Stimulated activated CD4-positive, alpha-beta T cell treated with anti-CD3 and anti-CD28 coated beads, Interleukin-12 subunit alpha, Interleukin-12 subunit beta, amount 100 ng/mL, for 24 hours (primary cell): ENCODE measurements at places on chromosomes 1 and 21.
A peak's percentile ranks its signal among the peaks of the same experiment; 100 is the strongest.

- DNase-seq: no peak
Observed at GRCh38 chr1:32464191-32464715, 619 bp upstream of the ZBTB8B start.

- DNase-seq: no peak
Observed at GRCh38 chr1:16315437-16315836, 36.8 kb downstream of the FBXO42 start.

- no peak for DNase-seq
Observed at GRCh38 chr1:113403065-113403464, 12.8 kb downstream of the MAGI3 start.

DNA sequence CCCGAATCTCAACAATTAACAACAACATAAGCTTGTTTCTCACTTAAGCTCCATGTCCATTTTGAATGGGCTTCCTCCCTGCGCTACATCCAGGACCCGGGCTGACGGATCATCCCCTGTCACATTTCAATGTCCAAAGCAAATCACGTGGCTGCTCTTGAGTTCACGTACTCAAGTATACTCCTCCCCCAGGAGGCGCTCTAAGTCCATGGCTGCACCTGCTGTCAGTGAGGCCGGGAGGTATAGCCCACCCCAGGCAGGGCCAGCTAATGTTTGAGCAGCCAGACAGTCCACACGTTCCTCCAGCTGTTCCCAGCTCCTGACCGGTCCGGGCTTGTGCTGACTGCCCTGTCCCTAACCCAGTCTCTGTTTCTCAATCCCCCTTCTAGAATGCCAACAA, 220.8 kb downstream of the SLC35F3 start:
- DNase-seq: no peak

GRCh38 chr1:182087719-182088350, 26.3 kb upstream of the ZNF648 start:
- DNase-seq: no peak

GRCh38 chr1:247056071-247056470, 22.5 kb downstream of the ZNF670 start:
- no peak for DNase-seq

DNA sequence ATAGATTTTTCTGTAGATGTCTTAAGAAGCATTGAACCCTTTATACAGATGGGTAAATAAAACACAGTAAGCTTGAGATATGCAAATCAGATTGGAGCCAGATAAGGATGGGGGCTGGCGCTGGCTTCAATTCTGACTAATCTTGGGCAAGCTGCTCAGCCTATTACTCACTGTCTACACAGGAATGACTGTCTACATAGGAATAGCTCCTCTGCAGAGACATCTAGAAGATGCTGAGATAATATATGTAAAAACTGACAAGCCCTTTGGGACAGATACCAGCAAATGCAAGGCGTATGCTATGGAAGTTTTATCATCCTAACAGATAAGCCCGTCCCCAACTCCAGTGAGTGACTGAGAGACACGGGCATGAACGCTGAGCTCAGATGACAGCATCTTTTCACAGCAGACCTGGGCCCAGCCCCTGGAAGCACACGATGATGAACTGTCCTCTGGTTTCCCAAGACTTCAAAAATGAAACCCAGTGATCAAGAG, 1.7 kb downstream of the CLDN14 start:
- no peak for DNase-seq

GRCh38 chr1:27366411-27367159, at the start of gene MAP3K6:
Gene MAP3K6 (minus strand): TSS chr1:27366961. CDS start chr1:27366597, 364 bp downstream.
- no peak for DNase-seq

GRCh38 chr1:2791027-2791760, 10.3 kb downstream of the TTC34 start:
- DNase-seq: no peak

- DNase-seq: no peak
Observed at GRCh38 chr1:145983206-145983675, 13.1 kb downstream of the TXNIP start.

GRCh38 chr1:152426731-152427130, 12.7 kb upstream of the CRNN start:
- DNase-seq: no peak

GRCh38 chr1:157177733-157178394, 39.7 kb upstream of the ETV3 start:
- no peak for DNase-seq

GRCh38 chr1:117127795-117128194, 6.2 kb upstream of the TRIM45 start:
- DNase-seq: no peak

DNA sequence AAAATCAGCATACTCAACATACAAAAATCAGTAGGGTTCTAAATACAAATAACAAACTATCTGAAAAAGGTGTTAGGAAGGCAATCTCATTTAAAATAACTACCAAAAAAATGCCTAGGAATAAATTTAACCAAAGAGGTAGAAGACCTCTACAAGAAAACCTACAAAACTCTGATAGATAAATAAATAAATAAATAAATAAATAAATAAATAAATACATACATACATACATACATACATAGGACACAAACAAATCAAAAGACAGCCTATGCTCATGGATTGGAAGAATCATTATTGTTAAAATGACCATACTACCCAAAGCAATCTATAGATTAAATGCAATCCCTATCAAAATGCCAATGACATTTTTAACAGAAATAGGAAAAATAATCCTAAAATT, 194.7 kb downstream of the BARHL2 start:
- no peak for DNase-seq

DNA sequence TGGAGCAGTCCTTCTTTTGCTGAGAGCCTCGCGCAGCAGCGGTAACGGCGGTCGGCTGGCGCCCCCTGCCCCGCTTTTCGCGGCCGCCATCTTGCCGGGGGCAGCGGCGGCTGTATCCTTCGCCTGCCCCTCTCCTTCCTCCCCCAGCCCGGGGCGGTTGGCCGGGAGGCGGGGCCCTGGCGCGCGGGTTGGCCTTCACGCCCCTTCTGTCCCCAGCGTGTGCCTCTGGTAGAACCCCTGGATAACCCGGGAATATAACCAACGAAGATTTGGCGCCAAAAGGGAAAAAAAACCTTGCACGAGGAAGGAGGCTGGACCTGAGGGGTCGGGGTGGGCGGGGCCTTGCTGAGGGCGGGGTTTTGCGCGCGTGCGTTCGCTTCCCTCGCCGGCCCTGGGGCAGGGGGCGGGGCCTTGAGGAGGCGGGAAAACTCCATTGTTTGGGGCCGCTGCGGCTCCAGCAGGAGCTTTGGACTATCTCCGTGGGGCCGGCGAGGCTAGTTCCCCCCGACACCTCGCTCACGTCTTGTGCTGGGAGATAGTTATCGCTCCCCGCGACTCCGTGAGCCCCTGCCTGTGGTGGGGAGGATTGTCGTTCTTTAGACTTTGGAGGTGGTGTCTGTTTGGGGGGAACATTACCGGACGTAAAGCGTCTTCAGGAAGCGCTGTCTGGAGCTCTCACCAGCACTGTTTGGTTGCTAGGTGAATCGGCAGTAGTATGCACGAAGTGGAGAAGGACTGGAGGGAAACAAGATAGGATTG, 689 bp downstream of the NASP start:
- DNase-seq: peak; percentile 70

GRCh38 chr1:53279296-53280200, 41.2 kb upstream of the MAGOH start:
- DNase-seq: no peak

DNA sequence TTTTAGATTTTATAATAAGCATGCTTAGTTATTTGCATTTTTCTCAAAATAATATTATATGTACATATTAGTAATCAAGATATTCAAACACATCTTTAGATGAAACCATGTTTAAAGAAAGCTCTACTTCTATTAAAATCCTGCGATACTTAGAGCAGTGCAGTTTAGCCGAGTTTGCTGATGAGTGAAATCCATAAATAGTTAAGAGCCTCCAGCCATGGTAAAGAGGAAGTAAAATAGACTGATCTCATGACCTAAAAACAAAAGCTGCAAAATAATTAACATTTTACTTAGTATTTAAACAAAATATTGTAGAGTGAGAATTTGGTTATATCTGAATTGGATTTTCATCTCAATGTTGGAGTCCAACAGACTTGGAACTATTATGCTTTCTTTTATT, 147.4 kb upstream of the NRIP1 start:
- no peak for DNase-seq

- DNase-seq: no peak
Observed at GRCh38 chr1:156928043-156928602, 7.7 kb downstream of the LRRC71 start.

DNA sequence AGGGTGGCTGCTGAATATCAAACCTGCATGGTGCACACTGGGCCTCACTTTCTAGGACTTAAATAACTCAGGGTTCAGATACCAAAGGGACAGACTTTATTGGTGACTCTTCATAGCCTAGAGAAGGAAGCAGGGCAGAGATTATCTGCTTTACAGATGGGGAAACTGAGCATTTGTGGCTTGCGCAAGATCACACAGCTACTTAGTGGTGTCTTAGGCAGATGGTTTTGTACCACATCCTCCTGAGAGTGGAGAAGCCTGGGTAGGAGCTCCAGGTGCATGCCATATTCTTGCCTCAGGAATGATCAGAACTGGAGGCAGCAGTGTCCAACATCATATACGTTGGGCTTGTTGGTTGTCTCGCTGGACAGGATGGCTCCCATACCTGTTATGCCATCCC, 6.8 kb upstream of the DPH2 start:
- no peak for DNase-seq

- no peak for DNase-seq
Observed at GRCh38 chr1:203751051-203751450, 13.9 kb upstream of the LAX1 start.

DNA sequence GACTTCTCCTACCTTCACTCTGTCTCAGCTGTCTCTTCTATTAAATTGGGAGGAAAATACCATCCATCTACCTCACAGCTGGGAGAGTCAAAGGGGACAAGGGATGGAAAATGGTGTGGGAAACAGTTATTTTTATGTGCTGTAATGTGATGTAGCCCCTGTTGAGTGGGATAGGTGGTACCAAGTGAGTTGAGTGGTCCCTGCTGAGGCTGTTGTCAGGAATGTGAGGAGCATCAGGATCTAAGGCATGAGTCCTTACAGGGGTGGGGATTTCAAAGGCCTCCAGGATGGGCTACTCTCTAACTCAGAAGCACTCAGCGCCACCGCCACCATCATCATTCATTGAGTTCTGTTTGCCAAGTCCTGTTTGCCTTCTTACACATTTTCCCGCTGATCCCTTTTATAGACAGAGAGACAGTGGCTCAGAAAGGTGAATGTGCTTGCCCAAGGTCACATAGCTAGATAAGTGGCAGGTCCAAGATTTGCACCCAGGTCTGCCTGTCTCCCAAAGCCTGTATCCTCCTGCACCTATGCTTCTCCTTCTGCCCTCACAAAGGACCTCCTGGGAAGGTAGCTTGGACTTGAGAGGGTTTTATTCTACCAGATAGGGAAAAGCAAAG, 4.6 kb upstream of the ID3 start:
- DNase-seq: no peak

DNA sequence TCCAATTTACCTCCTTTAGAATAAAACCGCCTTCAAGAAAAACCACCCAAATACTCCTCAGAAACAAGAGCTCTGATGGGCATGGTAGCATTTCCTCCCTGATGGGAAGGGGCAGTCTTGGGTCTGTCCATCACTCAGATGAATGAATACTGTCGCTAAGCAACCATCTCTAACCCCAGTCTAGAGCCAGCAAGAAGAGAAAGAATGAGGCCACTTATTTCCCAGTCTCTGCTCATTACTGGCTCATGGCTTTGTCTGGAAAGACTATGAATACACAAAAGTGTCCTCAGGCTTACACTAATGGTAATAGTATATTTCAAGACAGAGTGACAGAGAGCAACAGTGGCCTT, 51.0 kb upstream of the F3 start:
- DNase-seq: no peak

- no peak for DNase-seq
Observed at GRCh38 chr1:114342376-114342775, 168.6 kb downstream of the TRIM33 start.

GRCh38 chr1:115530407-115530806, 111.4 kb upstream of the VANGL1 start:
- no peak for DNase-seq

GRCh38 chr21:45994086-45994661, 12.6 kb downstream of the COL6A1 start:
- no peak for DNase-seq

DNA sequence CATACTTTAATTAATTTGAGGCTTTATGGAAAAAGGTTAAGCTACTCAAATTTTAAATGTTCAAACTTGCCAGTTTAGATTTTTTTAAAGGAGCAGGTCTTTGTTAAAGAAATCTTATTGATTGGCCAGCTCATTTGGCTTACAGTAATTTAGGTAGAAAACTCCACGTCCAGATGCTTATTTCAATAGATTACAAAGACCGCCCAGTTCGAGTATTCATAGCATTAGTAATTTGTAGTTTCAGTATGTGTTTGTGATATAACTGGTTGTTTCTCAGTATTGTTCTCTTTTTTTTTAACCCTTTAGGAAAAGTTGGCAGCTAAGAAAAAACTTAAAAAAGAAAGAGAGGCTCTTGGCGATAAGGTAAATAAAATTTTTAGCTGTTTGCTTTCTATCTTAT, 1.6 kb downstream of the RPF1 start:
- DNase-seq: no peak

DNA sequence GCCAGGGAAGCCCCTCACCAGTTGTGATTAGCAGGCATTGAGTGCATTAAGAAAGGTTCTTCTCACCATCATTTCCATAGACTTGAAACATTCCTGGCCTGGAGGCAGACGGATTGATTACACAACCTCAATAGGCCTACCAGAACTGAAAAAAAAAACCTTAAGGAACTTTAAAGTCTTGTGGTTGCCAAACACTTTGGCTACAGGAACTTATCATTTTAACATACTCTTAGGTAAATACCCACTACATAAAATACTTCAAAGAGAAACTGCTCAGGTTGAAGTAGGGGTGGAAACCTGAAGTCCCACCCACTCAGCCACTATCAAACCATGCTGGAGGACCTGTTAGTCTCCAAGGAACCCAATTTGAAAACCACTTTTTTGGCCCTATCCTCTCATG, 22.4 kb upstream of the HMGB4 start:
- no peak for DNase-seq

DNA sequence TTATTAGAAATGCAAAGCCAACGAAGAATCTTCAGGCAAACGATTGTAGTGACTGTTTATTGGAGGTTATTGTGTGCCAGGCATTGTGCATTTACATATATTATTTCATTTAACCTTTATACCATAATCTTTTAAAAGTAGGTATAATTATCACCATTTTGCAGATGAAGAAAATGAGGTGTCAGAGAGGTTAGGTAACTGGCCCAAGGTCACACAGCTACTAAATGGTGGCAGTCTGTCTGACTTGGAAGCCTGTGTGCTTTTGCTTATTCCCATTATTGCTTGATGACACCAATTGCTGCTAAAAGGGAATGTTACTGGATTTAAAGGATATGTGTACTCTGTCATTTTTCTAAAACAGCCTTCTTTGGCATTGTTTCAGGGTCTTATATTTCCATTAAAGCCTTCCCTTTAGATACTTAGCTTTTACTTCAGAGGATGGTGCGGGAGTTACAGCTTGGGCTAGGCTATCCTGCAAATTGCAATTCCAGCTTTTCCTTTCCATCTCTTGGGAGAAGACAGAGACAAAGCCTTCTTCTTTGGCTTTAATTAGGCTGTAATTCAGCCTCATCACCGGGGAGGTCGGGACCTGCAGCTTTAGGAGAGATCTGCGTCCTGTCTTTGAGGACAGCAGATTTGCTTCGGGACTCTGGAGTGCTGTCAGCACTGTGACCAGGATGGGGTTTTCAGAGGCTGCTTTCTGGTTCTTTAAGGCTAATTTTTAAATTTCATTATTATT, 37.4 kb upstream of the ERRFI1 start:
- DNase-seq: no peak

GRCh38 chr21:17578876-17579275, 33.8 kb downstream of the BTG3 start:
- DNase-seq: no peak

- DNase-seq: peak; percentile 35
Observed at GRCh38 chr1:201792534-201793305, 36.2 kb upstream of the IPO9 start.
